Fibroblast of mammary gland (primary cell): ENCODE measurements at places on chromosomes 7 and 10.

GRCh38 chr7:29318853-29319718 is 124.5 kb downstream of the CHN2 start:
- DNase-seq, result no peak

DNA sequence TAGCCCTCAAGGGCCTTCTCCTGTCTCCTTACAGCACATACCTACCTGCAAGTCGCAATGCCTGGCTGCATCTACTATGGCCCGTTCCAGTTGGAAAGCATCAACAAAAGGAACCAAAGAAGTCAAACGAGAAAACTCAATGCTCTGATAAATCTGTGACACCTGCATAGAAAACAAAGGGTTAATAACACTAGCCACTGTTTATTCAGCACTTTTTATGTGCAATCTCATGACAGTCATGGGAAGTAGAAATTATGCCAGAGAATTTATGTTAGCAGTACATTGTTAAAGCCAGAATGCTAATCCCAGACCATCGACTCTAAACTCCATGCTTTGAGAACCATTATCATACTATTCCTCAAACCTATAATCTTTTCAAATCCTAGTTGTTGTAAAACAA is 21.1 kb downstream of the EIF3A start:
- DNase-seq, result no peak

- peak; percentile 43 for DNase-seq
Measured at GRCh38 chr7:132577206-132578049, 1.2 kb upstream of the PLXNA4 start.

- no peak for DNase-seq
Measured at GRCh38 chr10:50614444-50615137, 9.2 kb downstream of the SGMS1 start.

DNA sequence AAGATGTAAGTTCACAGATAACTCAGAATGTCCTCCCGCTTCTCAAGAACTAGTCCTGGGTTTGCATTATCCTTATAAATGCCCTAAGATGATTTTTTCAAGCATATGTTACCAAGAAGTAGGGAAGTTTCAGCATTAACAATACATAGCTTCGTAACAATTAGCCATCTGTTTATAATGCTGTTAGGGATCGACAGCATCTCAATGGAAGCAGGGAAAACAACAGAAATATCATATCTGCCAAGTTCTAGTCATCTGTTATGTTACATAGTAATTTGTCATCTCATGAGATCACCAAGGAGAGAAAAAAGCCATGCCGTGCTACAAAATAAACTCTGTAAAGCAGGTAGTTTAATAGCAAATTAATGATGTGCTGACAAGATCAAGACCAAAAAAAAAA is 731.5 kb upstream of the C7orf33 start:
- no peak for DNase-seq

DNA sequence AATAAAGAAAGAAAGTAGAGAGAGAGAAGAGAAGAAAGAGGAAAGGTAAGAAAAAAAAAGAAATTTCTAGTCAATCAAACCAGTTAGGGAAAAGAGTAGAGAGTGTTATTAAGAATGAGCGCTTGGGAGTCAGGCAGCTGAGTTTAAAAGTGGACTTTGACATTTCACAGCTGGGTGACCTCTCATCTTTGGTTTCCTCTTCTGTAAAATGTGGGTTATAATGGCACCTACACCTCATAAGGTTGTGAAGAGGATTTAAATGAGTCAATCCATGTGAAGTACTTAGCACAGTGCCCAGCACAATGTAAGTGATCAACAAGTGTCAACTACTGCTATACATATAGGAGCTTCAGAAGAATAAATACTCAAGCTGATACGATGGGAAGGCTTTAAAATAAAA is 12.2 kb downstream of the HOXA1 start:
- no peak for DNase-seq

DNA sequence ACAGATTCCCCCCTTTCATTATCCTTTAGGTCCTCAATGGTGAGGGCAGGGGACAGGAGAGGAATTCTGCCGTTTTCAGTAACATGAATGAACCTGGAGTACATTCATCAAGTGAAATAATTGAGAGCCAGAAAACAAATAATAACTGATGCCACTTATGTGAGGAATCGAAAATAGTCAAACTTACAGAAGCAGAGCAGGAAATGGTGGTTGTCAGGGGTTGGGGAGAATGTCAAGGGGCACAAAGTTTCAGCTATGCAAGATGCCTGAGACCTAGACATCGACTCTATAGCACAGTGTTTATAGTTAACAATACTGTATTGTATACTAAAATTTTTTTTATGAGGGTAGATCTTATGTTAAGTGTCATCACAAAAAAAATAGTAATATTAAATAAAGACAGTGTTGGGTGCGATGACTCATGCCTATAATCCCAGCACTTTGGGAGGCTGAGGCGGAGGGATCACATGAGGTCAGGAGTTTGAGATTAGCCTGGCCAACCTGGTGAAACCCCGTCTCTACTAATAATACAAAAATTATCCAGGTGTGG is 1219.8 kb downstream of the GATA3 start:
- DNase-seq, result no peak

- DNase-seq, result peak; percentile 45
Measured at GRCh38 chr10:104925232-104925851, 284.3 kb downstream of the SORCS3 start.

GRCh38 chr7:71754828-71755227 is 622.9 kb downstream of the GALNT17 start:
- DNase-seq, result no peak

GRCh38 chr10:71939861-71940474 is 24.2 kb upstream of the CHST3 start:
- no peak for DNase-seq

GRCh38 chr7:157691586-157692459 is 355.0 kb downstream of the DNAJB6 start:
- no peak for DNase-seq

DNA sequence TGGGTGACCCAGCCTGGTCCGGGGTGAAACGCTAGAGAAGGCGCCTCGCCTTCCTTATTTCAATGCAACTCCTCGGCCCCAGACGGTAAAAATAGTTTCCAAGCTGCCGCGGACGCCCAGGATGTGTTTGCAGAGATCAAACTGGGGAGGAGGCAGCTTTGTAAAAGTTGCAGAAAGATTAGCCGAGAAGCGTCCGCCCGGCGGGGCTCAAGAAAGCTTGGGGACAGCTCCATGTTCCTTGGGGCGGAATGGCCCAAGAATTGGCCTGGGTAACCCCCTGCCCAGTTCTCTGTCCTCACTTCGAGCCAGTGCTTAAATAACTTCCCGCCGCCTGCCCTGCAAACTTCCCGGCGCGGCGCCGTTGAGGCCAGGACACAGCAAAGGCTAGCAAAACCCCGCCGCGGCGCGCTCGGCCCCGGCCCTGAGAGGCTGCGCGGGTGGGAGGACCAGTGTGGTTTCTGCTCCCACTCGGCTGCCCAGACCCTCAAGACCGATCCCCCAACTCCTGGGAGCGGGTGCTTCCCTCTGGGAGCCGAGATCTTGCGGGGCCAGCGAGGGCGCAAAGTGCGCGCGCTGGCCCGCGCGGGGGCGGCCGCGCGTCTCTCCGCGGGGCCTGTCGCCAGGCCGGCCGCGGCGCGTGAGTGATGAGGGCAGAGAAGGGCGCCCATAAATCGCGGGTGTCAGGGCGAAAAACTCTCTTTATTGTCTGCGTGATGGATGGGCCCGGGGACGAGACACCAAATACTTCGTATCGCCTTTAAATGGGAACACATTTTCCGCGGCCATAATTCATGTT is 6.3 kb upstream of the ZNF503 start:
- DNase-seq, result peak; percentile 28

DNA sequence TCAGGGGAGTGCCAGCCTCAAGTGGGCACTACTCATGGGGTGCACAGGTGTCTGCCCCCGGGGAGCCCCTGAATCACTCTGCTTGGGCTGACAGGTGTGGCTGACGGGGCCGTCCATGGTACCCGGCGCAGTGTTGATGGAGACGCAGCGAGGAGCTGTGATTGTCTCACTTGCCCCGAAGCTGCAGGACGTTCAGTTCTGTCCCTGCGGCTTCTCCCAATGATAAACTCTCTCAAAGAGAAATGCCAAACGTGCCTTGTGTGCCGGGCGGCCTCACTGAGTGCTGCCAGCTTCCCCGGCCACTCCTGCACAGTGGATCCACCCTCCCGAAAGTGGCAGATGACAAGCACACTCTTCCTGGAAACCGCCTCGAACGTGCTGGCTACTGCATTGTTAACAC is 203.2 kb downstream of the DNAJB6 start:
- DNase-seq, result no peak

DNA sequence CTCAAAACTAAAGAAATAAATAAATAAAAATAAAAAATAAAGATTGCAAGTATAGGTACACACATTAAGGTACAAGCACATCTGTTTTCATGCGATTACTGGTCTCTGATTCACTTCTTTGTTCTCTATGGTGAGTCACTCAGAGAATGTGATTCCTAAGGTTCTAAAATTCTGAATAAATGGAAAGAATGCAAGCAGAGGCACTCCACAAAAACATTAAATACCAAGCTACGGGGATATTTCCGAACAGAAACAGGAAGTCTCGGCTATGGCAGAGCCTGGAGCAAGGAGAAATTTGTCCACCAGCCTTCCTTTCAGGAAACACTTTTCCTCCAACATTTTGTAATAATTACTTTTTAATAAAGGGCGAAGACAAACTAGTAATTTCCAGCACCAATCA is 1.4 kb downstream of the VOPP1 start:
- DNase-seq, result peak; percentile 83

GRCh38 chr7:13745530-13745929 is 243.9 kb downstream of the ETV1 start:
- DNase-seq, result no peak

DNA sequence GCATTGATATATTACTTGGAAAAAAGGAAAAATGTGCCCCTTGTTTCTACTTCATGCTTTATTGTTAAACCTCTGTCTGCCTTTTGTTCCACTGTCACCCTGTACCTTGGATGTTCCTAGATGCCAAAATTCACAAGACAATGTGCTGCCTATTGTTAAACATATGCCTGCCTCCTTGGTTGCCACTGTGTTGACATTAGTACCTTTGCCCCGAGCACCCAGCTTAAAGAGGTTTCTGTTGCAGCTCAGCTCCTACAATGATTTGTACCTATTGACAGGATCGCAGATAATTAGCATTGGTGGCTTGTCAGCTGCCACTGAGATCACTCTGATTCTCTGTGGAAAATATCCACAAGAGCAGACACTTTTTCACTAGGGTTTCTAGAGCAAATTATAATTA is 188.0 kb downstream of the KCND2 start:
- DNase-seq, result no peak

DNA sequence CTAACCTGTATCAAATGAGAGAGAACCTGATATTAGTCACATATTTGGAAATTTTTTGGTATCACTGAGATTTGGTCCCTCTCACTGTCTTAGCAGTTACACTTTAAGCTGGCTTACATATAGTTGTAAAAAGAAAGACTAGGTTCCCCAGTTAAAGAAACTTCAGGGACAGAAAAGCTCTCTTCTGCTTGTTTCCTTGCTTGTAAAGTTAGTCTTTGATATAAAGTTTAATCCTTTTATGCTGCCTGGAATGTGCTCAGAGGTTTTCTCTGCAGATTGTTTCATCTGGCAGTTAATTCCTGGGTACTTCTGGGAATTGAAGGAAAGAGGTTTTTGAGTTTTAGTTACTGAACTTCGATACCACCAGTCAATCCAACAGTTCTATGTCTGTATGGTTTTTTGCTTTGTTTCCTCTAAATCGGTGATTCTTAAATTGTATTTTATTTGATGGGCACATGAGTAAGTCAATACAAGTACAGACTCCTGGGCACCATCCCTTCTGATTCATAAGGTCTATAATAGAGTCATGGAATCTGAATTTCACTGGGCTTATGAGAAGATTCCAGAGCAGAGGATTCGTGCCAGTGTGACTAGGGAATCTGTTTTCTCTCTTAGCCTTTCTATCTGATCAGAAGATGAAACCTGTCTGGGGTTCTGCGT is 1080.9 kb upstream of the C7orf33 start:
- DNase-seq, result peak; percentile 48

- no peak for DNase-seq
Measured at GRCh38 chr7:151683615-151684407, 164.1 kb upstream of the RHEB start.

DNA sequence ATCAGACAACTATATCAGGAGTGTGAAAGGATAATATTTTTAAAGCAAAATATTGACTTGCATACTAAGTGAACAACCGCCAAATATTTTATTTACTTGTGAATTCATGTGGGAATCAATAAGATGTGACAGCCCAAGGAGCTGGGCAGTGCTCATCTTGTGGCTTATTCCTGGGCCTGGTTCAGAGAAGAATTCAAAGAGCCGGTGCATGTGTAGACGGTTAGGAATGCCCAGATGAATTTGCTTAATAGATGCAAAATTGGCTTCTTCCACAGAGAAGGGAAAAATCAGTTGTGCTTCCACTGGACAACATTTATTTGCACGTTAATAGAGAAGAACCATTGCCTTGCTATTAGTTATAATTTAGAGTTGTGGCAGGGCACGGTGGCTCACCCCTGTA is 4.4 kb downstream of the MYL7 start:
- DNase-seq, result no peak

DNA sequence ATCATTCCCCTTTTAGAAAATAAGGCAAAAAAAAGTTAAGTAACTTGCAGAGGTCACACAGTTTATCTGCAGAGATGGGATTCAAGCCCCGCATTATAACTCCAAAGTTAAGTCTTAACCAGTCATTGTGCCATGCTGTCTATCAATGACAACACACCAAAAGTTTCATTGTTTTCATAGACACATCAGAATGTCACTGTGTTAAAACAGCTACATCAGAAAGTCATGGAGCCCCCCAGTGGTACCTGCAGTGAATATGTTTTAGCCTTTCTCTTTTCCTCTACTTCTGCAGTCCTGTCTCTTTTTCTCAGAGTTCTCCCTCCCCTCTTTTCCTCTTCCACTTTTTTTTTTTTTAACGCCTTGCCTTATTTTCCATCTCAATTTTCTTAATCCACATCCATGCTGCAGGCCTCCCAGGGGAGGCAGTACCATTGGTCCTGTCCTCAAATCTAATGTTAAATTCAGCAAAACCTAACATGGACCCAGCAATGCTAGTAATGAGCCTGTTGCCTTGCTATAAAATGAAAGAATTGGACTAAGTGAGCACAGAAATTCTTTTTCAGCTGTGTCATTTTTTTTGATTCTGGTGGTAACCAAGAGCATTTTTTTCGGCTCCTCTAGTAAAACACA is 3.8 kb upstream of the NRCAM start:
- DNase-seq, result peak; percentile 50

GRCh38 chr7:108000875-108001763 is 1.8 kb downstream of the LAMB1 start:
- DNase-seq, result peak; percentile 55

GRCh38 chr10:98340261-98340939 is 72.4 kb upstream of the LOXL4 start:
- DNase-seq, result peak; percentile 37

- no peak for DNase-seq
Measured at GRCh38 chr7:55019691-55020465, 1.1 kb downstream of the EGFR start.

GRCh38 chr10:97325754-97326153 is 6.7 kb downstream of the FRAT1 start:
- DNase-seq, result no peak

- DNase-seq, result no peak
Measured at GRCh38 chr7:4939971-4940728, 18.8 kb downstream of the MMD2 start.

- no peak for DNase-seq
Measured at GRCh38 chr10:128421371-128422160, 295.3 kb upstream of the MKI67 start.
